Lower lobe of right lung (tissue), 2 donors: ENCODE measurements at places on chromosomes 3 and 15.

GRCh38 chr15:45377609-45378148, 665 bp downstream of the GATM start:
- DNase-seq, result no peak

DNA sequence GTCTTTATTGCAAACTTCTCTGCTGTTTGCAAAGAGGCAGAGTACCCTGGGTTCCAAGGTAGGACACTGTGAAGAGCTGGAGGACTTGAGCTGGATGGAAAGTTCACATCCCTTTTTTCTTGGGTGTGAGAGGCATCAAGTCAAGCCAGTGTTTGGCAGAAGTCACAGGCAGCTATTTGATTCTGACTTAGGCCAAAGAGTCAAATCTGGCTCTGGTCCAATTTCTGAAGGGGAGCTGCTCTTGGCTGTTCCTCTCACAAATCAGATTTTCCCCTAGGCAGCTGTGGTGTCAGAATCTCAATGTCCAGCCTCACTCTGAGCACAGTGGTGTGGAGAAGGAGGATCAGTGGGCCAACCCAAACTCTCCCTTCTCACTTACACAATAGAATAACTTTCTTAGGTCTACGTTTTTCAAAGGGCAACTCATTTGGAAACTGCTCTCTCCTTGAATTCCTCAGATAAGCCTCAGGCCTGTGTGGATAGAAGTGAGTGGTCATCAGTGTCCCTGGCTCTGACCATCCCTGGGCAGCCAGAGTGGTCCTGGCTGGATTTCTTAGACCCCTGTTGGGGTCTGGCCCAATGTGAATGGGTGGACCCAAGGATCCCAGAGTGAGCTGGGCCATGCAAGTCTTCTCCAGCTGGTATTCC, 18.2 kb upstream of the AMOTL2 start:
- DNase-seq, result no peak

GRCh38 chr3:190591080-190591479, 77.2 kb downstream of the IL1RAP start:
- DNase-seq, result no peak

DNA sequence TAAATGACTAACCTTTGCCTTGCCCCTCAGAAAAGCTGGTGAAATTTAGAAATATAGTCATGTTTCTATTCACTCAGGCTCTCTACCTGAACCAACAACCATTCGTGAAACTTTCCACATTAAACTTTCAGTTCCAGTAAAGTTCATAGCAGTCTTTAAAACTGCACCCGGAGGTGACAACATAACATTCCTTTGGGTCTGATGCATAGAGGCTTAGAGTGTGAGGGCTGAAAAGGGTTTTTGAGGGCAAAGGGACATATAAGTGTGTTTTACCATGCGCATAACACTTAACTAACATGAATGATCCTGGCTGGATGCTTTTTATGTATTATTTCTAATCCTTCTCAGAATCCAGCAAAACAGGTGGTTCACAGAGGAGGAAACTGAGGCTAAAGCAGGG, 471.7 kb upstream of the MCTP2 start:
- no peak for DNase-seq
